T-helper 2 cell treated with Interferon-gamma antibody and Interleukin-4, amounts not matched to agents 5 μg/mL and 100 μg/mL, for 36 hours (primary cell): ENCODE measurements at places on chromosomes 1 and 21.

- no peak for DNase-seq
Measured at GRCh38 chr21:42672699-42673458, 19.5 kb downstream of the PDE9A start.

DNA sequence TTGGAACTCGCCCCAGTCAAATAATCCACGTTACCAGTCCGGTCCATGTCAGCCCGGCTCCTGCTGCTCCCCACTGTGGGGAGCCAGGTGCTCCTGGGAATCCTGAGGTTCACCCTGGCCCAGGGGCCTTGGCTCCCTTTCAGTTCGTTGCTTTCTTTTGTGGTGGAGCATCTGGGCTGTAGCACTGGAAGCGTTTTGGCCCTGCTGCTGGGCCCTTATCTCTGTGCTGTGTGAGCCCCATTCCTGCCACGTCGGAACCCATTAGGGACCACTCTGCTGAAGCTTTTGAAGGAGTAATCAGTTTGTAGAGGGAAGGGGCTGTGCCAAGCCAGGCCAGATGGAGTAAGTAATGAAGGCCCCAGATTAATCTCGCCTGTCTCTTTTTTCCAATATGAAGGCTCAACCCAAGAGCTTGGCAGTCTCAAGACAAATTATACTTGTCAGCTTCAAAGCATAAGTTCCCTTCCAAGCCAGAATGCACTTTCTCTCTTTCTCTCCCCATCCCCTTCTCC is 82.3 kb downstream of the PGM1 start:
- DNase-seq, result no peak

- no peak for DNase-seq
Measured at GRCh38 chr1:234707641-234708040, 97.7 kb upstream of the IRF2BP2 start.

DNA sequence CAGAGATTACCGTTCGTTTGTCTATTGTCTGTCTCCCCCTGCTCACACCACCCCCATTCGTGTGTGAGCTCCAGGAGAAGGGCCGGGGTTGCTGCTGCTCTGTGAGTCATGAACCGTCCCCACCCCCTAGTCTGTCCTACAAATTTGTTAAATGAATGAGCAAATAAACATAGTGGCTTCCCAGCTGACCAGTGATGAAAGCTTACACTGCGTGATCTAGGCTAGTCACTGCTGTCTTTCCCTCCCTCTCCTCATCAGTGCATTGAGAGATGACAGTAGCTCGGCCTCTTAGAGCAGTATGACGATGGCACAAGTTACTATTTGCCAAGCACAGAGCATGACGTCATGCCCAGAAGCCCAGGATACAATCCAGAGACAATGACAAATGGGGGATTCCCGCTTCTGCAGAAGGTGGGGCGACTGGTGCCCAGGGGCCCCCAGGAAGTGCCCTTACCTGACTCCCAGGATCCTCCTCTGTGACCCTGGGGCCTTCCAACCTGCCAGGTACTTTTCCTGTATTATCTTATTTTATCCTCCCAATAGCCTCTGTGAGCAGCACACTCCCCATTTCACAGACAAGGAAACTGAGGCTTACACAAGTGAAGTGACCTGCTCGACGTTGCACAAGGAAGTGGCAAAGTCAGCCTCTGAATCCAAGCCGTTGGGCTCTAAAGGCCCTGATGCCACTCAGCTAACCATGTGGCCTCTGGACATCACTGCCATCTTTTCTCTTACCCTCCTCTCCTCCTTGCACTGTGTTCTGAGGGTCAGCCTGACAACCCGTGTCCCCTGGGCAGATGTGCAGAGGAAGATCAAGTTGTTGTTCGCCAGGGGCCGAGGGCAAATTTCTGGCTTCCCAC is 8.6 kb upstream of the EPHA2 start:
- DNase-seq, result no peak

GRCh38 chr1:15583016-15583706 is 1.7 kb downstream of the AGMAT start:
- no peak for DNase-seq

GRCh38 chr1:176450526-176450925 is 12.4 kb upstream of the PAPPA2 start:
- DNase-seq, result no peak

GRCh38 chr1:27719286-27720251 is 6.2 kb upstream of the FAM76A start:
- no peak for DNase-seq

- DNase-seq, result no peak
Measured at GRCh38 chr1:16996845-16997244, 14.9 kb downstream of the ATP13A2 start.

DNA sequence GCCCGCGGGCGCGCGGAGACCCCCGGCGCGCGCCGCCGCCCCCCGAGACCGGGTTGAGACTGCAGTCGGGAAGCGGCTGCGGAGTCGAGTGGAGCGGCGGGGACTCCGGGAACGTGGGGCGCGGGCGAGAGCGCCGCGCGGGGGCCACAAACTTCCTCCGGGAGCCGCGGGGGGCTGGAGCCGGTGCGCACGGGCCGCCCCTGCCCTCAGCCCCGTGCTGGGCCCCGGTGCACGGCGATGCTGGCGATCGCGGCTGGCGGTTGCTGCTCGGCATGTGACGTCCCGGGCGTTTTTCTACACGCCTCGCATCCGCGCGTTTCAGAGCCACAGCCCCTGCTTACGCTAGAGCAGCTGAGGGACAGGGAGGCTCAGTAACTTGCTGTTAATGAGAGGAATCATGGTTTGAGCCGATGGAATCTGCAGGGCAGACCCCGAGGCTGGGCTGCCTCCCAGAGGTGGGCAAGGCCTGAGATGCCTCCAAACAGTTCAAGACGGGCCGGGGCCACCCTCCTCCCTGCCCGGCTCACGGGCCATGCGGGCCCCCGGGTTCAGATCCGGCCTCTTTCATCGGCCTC is 520 bp downstream of the TMEM201 start:
- peak; percentile 31 for DNase-seq

- DNase-seq, result no peak
Measured at GRCh38 chr1:10834770-10835412, 38.4 kb upstream of the CASZ1 start.

DNA sequence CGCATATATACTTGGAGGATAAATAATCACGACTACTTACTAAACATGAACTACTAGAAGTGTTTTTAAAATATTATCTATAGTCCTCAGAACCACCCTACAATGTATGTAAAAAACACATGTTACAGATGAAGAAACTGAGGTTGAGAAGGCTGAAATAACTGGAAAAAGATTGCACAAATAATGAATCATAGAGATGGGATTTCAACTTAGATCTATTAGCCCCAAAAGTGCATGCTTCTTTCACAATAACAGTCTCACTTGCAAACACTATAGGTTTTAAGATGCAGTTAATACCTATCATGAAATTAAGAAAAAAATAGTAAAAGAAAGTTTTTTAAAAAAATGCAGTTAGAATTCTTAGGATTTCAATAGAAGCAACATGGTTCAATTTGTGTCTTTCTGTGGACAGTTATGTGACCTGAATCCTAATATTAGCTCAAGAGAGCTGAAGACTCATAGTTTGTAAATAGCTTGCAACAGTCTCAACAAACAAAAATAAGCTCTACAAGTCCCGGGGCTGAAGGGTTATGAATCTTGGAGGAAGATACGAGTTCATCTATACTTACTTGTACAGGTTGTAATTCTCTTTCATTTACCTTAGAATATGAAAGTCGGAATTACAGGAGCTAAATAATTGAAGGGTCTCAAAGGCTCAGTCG is 58.6 kb upstream of the NTPCR start:
- DNase-seq, result no peak

- no peak for DNase-seq
Measured at GRCh38 chr1:162487241-162487640, 10.4 kb upstream of the UHMK1 start.

- no peak for DNase-seq
Measured at GRCh38 chr1:180185971-180186645, 31.4 kb downstream of the QSOX1 start.

DNA sequence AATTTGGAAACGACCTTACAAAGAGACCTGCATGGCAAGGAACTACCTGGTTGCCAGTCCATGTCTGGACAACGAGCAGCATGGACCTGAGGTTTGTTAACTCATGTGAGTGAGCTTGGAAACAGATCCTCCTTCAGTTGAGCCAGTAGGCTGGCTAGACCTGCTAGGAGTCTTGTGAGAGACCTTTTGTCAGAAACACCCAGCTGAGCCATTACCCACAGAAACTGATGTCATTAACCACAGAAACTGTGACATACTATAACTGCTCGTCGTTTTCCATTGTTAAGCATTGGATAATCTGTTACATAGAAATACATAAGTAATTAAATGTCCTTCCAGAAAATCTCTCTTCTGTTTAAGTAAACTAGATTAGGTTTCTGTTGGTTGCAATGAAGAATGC is 211.1 kb upstream of the C21orf91 start:
- DNase-seq, result no peak

DNA sequence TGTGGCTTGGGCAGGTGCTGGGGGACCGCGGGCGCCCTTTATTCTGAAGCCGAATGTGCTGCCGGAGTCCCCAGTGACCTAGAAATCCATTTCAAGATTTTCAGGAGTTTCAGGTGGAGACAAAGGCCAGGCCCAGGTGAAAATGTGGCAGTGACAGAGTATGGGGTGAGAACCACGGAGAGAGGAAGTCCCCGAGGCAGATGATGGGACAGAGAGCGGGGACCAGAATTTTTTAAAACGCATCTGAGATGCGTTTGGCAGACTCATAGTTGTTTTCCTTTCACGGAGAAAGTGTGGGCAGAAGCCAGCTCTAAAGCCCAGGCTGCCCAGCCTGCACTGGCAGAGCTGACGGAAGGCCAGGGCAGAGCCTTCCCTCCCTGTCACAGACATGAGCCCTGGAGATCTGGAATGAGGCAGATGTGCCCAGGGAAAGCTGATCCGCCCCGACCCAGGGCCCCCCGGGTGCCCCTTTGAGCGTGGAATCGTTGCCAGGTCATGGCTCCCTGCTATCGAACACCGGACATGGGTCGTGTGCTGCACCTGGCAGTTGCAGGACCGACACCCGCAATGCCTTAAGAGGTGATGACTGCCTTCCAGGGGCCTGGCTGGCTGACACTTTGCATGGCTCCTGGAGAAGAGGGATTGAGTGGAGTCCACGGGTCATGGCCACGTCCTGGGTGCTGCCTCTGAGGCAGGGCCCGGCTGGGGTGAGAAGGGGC is 6.5 kb upstream of the SLX9 start:
- DNase-seq, result no peak

DNA sequence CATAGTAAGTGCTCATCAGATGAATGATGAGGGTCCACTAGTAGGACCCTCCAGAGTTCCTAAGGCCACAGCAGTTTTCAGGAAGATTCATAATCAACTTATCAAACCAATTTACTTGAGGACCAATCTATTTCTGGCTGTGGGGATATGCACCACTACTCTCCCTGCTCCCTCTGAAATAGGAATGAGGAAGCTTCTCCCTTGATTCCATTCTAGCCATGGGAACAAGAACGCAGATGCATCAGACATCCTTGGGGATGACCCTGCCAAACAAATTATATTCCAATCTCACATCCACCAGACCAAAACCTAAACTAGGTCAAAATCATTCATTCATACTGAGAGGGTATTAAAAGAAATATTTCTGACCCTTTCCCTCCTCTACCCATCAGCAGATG is 31.5 kb downstream of the JAK1 start:
- DNase-seq, result no peak

DNA sequence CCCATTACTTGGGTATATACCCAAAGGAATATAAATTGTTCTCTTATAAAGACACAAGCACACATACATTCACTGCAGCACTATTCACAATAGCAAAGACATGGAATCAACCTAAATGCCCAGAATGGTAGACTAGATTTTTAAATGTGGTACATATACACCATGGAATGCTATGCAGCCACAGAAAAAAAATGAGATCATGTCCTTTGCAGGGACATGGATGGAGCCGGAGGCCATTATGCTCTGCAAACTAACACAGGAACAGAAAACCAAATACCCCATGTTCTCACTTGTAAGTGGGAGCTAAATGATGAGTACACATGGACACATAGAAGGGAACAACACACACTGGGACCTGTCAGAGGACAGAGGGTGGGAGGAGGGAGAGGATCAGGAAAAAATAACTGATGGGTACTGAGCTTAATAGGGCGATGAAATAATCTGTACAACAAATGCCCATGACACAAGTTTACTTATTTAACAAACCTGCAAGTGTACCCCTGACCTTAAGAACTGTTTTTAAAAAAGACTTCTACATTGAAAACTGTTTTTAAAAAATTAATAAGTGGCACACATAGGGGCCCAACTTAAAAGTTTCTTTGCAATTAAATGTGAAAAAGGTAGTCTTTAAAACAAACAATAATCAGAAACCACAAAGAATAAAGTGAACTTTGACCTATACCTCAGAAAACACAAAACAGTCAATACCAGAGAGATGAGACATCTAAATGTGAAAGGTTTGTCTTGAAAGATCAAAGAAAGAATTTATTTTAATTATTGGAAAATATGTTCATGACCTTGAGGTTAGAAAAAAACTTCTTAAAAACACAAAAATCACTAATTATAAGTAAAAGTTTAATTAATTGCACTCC is 75.2 kb downstream of the CDC42BPA start:
- no peak for DNase-seq

GRCh38 chr1:58979086-58979485 is 195.2 kb upstream of the JUN start:
- no peak for DNase-seq

DNA sequence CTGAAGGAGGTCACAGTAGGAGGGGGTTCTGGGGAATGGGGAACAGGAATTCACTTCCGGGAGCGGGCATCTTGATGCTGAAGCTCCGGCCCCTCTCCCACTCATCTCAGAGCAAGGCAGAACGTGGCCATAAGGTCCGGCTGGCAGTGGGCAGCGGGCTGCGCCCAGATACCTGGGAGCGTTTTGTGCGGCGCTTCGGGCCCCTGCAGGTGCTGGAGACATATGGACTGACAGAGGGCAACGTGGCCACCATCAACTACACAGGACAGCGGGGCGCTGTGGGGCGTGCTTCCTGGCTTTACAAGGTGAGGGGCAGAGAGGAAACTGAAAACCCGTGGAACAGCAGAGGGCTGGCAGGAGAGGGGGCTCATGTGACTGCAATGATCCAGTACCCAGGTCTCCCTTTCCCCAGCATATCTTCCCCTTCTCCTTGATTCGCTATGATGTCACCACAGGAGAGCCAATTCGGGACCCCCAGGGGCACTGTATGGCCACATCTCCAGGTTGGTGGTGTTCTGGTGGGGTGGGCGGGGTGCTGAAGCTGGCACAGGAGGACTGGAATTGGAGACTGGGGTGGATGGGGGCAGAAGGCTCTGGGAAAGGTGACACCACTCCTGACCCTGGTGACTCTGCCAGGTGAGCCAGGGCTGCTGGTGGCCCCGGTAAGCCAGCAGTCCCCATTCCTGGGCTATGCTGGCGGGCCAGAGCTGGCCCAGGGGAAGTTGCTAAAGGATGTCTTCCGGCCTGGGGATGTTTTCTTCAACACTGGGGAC is 3.0 kb downstream of the SLC27A3 start:
- no peak for DNase-seq

DNA sequence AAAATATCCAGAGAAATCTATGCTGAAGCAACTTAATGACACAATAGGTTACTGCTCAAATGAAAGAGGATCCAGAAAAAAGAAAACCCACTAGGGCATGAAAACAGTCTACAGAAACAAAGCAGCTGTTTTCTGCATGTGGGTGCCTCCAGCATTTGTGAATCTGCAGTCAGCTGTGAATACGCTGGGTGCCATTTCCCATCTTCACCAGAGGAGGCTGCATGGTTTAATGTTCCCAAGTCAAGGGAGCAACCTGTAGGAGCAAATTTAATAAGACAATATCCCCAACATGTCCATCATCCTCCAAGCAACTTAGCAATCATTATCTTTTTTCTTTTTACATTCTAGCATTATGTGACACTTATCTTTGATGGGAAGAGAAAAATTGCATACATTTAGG is 396.6 kb downstream of the BRINP2 start:
- DNase-seq, result no peak
